Testis (tissue), 5 donors: ENCODE measurements at places on chromosomes 2 and 18. TPM values are rescaled to one million over a fixed set of nuclear protein-coding genes. Genes with fewer than 3 reads are reported as not detected.

- DNase-seq, result no peak
These were observed 317.4 kb downstream of the NBAS start for GRCh38 chr2:15243762-15244161.

- DNase-seq, result no peak
These were observed 39.9 kb downstream of the TGFA start for GRCh38 chr2:70513738-70514137.

DSG4 gene
- 0.08 TPM for total RNA-seq

GRCh38 chr2:201904538-201905420, 98.4 kb downstream of the CDK15 start:
- no peak for DNase-seq

CASP10 gene
- 5.2 TPM for total RNA-seq

- peak; percentile 61 for DNase-seq
These were observed 117.3 kb downstream of the GALR1 start for GRCh38 chr18:77366720-77367641.

VWA3B gene
- total RNA-seq, result 27.0 TPM
